Activated T-helper 1 cell treated with Interleukin-2 at 50 U/mL for 16 hours (primary cell): ENCODE measurements at places on chromosomes 1 and 21.

GRCh38 chr1:109201123-109201703 is 12.5 kb upstream of the SARS1 start:
- no peak for DNase-seq

- DNase-seq = no peak
Observed at GRCh38 chr1:94540440-94541245, 916 bp downstream of the F3 start.

- DNase-seq = no peak
Observed at GRCh38 chr1:52825868-52826267, 16.7 kb upstream of the ZYG11A start.

- no peak for DNase-seq
Observed at GRCh38 chr1:57615956-57616355, 192.1 kb upstream of the DAB1 start.

DNA sequence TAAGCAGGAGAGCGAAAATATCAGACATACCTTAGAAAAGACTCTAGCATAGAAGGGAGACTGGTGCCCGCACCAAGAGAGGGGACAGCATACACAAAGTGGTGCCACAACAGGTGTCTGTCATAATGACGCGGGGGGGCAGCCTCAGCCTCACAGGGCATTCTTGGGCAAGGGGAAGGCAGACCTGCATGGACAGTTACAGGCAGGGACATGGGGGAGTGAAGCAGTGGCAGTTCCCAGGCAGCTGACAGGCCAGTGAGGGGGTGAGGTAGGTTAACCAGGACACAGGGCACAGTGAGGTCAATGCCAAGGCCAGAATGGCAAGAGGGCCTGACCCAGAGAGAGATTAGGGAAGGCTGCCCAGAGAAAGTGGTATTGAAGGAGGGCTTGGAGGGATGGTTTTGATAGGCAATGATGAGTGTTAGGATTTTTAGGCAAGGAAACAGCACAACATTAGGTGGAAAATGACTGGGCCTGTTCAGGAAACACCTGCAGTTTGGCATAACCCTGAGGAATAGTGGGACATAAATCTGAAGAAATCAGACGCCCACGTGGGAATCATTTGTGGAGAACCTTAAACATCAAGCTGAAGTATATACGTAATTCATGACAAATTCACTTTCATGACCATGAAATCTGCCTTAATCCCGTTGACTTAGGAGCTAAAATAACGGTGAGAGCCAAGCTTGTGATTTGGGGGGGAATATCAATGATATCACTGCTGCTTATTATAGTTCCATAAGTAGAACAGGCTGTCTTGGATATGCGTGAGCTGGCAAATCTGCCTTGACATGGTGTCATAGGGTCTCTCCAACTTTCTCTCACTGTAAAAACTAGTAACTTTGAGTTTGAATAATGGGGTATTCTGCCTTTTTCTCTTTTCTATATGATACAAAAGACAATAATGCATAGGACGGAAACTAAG is 8.9 kb downstream of the PTPN14 start:
- DNase-seq = no peak

DNA sequence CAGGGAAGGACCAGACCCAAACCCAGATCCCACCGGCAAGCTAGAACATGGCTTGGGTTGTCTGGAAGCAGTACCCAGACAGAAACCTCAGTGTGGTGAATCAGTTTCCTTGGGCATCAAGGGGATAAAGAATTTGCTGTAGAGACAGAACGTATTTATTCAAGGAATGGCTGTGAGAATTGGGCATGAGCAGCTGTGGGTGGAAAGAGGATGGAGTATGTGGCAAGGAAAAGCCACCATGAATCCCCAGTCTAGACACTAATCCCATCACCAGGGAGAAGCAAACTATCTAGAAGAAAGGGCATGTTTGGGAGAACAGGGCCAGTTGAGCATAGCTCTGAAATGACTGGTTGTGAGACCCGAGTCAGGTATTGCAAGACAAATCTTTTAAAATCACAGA is 109.2 kb downstream of the TOMM20 start:
- DNase-seq = no peak

DNA sequence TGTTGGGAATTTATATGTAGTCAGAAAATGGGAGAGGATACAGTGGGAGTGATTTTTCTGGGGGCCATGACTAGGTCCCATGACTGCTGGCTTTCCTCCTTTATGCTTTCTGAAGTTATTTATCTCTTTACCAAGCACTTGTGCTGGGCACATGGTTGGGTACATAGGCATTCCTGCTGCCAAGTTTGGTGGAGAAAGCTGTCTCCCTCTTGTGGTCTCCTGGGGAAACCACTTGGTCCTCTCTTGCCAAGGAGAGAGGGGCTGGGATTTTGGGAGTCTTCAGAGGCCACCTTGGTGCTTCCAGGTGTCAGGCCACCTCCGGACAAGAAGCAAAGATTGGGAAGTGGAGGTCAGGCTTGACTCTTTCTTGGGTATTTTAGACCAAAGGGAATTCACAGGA is 120.2 kb upstream of the KCNE2 start:
- DNase-seq = no peak

DNA sequence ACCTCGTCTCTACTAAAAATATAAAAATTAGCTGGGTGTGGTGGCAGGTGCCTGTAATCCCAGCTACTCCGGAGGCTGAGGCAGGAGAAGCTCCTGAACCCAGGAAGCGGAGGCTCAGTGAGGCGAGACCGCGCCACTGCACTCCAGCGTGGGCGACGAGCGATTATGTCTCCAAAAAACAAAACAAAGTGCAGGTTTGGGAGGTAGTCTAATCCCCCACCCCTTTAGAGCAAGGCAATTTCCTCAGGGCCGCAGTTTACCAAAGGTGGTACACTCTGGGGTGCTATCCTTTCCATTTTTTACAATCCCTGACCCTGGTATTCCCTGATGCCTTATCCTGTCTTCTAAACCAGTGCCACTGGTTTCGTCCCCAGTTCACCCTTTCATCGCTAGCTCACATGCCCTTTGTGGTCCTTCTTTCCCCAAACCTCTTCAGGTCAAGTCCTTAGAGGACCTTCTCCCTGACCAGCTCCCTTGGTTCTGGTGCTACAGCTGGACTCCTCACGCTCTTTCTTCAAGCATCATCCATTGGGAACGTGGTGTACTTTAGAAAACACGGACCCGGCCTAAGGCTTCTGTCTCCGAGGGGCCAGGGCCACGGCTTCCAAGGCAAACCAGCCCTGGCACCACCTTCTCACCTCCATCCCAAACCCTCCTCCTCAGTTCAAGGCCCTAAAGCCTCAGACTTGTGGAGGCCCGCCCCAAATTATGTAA is 873 bp downstream of the IFT25 start:
- DNase-seq = no peak

DNA sequence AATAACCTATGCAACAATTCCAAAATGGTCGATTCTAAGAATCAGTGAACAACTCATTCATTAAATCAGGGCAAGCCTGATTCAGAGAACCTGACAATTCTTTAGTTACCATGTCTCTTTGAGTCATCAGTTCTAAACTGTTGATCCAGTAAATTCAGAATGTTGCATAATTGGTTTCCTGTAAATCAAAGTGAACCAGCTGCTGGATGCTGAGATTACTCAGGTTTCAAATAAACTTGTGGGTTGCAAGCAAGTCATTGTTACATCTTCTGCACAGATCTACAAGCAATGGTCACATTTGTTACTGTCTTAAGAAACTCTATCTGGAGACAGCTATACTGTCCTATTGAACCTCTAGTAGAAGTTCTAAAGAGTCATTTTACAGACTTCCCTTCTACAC is 16.5 kb downstream of the PLA2G2D start:
- no peak for DNase-seq

DNA sequence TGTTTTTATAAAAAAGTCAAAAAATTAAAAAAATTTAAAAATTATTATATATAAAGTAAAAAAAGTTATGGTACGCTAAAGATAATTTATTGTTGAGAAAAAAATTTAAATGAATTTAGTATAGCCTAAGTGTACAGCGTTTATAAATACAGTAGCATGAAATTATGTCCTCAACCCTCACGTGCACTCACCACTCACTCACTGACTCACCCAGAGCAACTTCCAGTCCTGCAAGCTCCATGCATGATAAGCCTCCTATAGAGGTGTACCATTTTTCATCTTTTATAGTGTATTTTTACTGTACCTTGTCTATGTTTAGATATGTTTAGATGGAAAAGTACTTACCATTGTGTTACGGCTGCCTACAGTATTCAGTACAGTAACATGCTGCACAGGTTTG is 5.1 kb downstream of the DISC1 start:
- DNase-seq = no peak

- no peak for DNase-seq
Observed at GRCh38 chr1:228987286-228987685, 252.0 kb downstream of the RHOU start.

DNA sequence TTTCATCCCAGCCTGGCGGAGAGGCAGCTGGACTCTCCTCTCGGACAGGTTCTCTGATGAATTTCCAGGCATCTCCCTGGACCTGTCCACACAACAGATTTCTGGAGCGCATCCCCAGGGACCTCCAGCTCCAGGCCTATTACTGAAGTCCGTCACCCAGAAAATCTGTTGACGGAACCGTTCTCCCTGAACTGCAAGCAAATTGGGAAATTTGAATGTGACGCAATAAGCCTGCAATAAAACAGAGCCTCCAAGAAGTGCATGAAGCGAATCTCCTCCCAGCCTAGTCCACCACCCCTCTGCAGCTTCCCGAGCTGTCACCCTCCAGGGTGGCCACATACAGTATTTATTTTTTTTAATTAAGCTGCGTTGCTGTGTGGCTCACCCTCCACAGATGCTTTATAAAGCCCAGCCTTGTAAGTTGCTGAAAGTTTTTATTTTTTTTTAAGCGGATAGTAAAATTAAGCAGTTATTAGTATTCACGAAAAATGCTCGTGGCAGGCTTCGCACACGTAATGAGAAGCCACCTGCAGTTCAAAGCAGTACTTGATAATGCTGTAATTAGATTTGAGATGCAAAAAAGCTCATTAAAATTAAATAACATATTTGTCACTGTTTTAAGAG is 173.3 kb downstream of the CAMTA1 start:
- DNase-seq = no peak

- no peak for DNase-seq
Observed at GRCh38 chr1:88876573-88877365, 14.6 kb downstream of the GTF2B start.
